ENCODE measurements at places on chromosomes 5 and 9.
A peak's percentile ranks its signal among the peaks of the same experiment; 100 is the strongest.

DNA sequence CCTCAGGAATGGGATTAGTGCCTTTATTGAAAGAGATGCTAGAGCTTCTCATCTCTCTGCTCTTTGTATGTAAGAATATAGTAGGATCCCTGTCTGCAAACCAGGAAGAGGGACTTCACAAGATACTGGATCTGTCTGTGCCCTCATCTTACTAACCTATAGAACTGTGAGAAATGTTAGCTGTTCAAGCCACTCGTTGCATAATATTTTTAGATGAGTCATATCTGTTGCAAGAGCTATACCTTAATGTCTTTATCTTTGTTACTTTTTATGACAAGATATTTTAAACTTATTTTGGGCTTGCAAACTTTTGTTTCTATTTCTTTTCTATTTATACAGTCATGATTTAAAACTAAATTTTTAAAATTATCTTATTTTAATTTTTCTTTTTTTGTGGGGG, 1296.8 kb upstream of the CDH6 start:
- no peak for DNase-seq

- no peak for DNase-seq
These were observed 52.8 kb upstream of the RPL26L1 start for GRCh38 chr5:172906436-172906835.

- peak; percentile 21 for DNase-seq
These were observed 69.3 kb downstream of the SNX30 start for GRCh38 chr9:112819635-112820496.

DNA sequence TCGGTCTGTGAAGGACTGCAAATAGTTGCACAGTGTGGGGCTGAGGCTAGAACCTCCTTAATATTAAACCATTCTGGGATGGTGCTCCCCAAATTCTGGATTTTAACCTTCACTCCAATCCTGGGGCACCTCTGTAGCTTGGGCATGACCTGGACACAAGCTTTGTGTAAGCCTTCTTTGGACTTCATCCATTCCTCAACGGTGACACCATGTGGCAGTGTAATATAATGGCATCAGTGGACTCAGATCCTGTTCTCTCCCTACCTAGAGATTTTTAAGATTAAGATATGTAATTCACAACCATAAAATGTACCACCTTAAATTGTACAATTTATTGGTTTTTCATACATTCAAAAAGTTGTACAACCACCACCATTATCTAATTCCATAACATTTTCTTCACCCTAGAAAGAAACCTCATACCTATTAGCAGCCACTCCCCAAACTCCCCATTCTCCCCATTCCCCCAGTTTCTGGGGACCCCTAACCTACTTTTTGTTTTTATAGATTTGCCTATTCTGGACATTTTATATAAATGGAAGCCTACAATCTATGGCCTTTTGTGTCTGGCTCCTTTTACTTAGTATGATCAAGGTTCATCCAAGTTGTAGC, 4.8 kb upstream of the PLGRKT start:
- peak; percentile 40 for DNase-seq

GRCh38 chr9:5449521-5450358, 602 bp upstream of the CD274 start:
- no peak for DNase-seq

GRCh38 chr5:59103303-59103702, 520.4 kb downstream of the RAB3C start:
- no peak for DNase-seq

DNA sequence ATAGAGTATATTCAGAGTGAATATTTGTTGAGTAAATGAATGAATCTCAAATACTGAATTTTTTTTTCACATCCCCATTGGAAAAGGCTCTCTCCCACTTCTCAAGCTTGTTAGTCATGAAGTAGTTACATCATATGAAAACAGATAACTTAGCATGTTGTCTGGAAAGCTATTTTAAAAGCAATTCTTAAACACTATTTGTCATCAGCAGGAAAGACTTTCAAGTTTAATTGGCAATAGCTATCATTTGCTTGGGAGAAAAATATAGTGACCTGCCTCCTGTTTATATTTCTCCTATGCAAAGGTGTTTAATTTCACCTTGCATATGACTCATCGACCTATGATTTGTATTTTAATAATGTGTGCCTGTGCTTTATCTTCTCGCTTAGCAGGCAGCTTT, 499.8 kb upstream of the GRIA1 start:
- DNase-seq: no peak

GRCh38 chr5:130978475-130978874, 186.6 kb downstream of the HINT1 start:
- DNase-seq: no peak

DNA sequence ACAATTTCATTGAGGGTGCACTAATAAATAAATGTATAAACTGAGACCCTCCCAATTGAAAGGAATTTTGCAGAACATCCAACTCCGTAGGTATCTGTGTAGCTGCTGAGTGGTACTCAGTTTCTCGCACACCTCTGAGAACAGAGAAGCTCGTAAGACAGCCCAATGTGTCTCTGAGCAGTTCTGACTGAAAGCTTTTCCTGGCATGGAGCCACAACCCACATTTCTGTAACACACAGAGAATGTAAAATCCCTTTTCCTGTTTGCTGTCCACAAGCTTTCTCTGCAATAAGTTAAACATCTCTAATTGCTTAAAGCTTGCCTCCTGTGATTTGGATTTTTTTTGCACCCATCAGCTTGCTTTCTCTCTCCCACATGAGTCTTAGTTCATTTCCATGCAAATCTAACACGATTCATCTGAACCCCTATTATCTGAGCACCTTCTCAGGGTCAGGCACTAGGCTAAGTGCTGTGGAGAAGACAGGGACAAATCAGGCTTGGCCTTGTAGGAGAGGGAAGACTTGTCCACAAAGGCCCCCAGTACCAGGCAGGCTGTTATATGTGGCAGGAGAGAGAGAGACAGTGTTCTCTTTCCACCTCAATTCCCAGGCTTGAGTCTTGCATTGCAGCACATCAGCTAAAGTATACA, 44.2 kb upstream of the COL15A1 start:
- no peak for DNase-seq

DNA sequence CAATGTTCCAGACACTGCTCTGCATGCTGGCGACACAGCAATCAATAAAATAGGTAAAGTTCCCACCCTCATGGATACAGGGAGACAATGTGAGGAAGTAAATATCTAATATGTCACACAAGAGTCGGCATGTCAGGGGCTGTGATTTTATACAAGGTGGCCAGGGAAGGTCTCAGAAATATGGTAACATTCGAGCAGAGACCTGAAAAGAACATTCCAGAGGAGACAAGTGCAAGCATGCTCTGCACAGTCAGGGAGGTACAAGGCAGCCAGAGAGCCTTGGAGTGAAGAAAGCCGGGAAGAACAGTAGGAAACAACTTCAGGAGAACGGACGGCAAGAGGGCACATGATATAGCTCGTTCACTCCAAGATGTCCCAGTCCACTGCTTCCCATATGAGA, 89.2 kb upstream of the ZNF462 start:
- no peak for DNase-seq

DNA sequence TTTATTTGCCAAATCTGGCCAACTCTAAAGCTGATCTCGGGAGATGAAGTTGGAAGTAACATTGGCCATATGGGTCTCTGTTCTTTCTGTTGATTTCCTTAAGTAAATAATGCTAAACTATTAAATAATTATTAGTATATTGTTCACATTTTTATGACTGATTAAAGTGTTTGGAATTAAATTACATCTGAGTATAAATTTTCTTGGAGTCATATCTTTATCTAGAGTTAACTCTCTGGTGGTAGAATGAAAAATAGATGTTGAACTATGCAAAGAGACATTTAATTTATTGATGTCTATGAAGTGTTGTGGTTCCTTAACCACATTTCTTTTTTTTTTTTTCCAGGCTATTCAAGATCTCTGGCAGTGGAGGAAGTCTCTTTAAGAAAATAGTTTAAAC, 9.3 kb upstream of the FGF18 start:
- no peak for DNase-seq

DNA sequence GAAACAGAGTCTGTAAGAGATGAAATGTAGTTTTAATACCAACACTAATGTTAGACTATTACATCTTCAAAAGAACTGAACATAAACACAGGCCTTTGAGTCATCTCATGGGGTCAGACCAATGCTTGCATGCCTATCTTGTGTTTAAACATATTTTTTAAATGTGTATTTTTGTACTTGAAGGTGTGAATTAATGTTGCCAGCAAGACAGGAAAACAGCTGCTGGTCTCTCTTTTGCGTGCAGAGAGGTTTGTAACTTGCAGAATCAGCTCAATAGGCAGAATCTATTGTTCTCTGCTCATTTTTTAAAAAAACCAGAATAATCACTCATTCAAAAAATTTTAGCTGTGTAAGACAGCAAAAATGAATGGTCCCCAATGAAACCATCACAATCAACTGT, 180.2 kb downstream of the ALDH1A1 start:
- DNase-seq: no peak

- DNase-seq: no peak
These were observed 38.3 kb downstream of the RFK start for GRCh38 chr9:76355886-76356285.

- DNase-seq: no peak
These were observed 24.3 kb upstream of the TRIM32 start for GRCh38 chr9:116662646-116663310.

- no peak for DNase-seq
These were observed 681 bp upstream of the ETF1 start for GRCh38 chr5:138543730-138544104.

- no peak for DNase-seq
These were observed 210.7 kb upstream of the SLC24A2 start for GRCh38 chr9:19999491-20000057.

DNA sequence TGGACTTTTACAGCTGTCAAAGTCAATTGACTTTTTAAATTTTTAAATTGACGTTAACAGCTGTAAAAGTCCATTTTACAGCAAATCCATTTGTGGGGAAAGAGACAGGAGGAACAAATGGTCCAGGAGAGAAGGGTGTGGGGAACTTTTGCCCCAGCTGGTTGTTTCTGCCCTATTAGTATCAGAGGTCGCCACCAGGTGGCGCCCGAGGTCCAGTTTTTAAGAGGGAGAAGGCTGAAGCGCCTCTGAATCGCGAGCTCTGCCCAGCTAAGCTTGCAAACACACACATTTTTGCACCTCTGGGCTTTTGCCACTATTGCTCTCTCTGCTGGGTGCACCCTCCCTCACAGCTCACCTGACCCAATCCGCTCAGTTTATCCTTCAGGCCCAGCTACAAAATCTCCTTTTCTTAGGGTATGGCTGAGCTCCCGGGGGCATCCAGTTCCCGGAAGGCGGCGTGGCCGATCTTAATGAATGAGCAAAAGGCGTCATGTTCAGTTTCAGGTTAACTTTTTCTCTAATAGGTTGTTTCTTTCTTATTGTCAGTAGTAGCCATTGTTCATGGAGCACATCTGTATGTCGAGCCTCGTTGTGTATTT, 6.3 kb upstream of the TTLL11 start:
- DNase-seq: peak; percentile 83

- no peak for DNase-seq
These were observed 3.8 kb downstream of the OR2V2 start for GRCh38 chr5:181151146-181151545.

- no peak for DNase-seq
These were observed 430.6 kb downstream of the ZNF608 start for GRCh38 chr5:124315741-124316415.

- no peak for DNase-seq
These were observed 31.2 kb downstream of the ERMP1 start for GRCh38 chr9:5801739-5802113.

DNA sequence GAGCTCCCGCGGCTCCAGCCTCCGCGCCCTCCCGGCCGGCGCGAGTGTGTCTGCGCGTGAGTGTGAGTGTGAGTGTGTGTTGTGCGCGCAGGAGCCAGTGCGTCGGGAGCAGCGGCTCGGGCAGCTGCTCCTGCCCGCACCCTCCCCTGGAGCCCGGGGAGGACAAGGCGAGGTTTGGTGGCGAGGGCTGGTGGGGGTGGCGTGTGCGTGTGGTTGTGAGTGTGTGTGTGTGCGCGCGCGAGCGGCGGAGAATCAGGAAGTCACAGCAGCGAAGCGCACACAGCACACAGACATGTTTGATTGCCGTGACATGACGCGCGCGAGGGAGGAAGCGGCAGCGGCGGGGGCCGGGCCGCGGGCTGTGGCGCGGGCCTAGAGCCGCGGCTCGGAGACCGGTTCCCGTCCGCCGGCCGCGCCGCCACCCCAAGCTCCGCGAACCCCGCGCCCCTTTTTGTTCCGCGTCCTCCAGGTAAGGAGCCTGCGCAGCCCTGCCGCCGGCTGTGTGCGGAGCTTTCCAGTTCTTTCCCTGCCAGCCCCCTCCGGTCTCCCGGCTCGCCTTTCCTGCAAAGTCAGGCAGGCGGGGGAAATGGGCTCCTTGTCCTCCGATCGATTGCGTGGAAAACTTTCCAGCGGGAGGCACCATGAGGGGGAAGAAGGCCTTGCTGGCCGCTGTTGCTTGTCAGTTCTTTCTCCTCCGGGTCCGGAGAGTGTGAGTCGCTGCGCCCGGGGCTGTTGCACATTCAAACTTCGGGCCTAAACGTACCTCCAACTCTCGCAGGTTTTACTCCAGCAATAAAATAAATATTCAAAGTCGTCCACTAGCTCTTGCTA, 2.4 kb downstream of the SMARCA2 start:
- peak; percentile 50 for DNase-seq
